Mammary epithelial cell (primary cell): ENCODE measurements at places on chromosomes 1 and 21.

DNA sequence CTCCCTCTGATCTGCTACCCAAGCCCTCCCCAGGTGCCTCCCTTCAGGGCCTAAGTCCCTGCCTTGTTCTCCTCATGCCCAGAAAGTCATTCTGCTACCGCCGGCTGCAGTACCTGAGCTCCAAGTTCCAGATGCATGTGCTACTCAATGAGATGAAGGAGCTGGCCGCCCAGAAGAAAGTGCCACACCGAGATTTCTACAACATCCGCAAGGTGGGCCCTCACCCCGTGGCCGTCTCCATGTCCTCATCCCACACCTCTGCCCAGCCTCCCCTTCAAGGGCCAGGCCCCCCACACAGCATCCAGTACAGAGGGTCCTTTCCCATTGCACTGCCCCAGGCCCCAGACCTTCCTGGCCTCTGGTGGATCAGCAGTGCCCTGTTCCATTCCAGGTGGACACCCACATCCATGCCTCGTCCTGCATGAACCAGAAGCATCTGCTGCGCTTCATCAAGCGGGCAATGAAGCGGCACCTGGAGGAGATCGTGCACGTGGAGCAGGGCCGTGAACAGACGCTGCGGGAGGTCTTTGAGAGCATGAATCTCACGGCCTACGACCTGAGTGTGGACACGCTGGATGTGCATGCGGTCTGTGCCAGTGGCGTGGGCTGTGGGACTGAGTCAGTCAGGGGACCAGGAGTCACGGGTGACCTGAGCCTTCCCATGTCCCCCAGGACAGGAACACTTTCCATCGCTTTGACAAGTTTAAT, 8.2 kb downstream of the AMPD2 start:
- no peak for DNase-seq

- DNase-seq = no peak
Measured at GRCh38 chr1:214364386-214364785, 83.4 kb downstream of the SMYD2 start.

- DNase-seq = no peak
Measured at GRCh38 chr21:35504951-35505466, 455.9 kb upstream of the RUNX1 start.

DNA sequence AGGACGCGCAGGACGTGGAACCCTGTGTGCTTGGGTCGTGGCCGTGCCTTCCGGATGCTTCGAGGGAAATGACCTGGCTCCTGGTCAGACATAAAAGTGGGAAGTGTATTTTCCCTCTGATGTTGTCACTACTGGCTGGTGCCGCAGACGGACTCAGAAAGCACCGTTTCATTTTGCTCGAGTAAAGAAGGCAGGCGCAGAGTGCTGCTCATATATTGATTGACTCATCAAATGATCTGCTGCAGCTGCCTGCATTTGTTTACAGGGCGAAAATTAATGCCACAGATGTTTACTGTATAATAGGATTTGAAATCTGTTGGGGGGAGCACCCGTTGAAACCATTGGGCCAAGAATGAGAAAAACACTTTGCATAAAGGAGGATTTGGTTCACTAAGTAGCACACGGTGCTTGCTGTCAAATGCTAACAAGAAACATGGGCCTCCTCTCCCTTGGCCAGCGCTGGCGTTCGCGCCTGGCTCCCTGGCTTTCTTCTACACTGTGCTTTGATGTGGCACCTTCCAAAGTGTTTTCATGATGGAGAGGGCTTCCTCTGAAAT, 365.5 kb downstream of the CAMTA1 start:
- DNase-seq = no peak

- DNase-seq = no peak
Measured at GRCh38 chr1:173423291-173423690, 53.8 kb upstream of the PRDX6 start.

DNA sequence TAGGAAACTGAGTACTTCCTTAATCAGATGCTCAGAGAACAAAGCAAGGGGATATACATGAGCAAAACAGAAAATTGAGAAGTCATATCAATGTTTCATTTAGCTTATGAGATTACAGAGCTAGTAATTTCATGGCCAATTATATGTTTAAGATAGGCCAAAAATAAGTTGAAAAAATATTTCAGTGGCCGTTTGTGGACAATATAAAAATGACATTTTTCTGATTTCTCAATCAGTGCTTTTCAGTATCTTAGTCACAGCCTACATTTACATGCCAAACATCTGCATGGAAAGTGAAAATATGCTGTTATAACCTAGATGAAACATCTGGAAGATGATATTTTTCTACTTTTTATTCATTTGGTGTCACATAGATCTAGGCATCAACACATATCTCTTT, 192.5 kb downstream of the HLX start:
- DNase-seq = no peak

DNA sequence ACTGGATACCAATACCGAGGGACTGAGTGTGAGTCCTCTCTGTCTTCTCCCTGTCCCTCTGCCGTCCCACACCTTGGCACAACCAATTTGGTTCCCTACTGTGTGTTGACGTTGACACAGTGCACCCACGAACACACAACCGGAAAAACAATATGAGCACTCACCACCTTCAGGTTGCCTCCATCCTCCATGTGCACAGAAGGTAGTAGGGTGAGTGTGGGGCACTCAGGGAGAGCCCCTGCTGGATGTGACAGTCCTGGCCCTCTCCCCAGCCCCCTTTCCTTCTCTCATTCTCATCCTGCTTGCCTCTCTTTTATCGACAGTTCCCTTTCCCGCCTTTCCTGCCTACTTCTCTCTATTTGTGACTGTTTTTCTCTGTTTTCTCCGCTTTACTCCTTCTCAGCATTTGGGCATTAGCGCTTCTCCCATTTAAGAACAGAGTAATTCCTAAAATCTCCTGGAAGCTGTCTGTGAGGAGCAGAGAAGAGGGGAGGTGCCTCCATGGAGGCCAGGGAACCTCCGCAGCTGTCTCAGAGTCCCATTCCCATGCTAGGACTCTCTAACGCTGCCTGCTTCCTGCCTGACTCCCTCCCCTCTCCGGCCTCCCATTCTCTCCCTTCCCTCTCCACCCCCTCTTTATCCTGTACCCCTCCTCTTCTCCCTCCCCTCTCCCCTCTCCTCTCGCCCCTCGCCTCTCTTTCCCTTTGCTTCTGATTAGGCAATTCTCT, 16.4 kb downstream of the CADM3 start:
- no peak for DNase-seq

GRCh38 chr21:28916150-28916893, 76.4 kb downstream of the LTN1 start:
- no peak for DNase-seq

DNA sequence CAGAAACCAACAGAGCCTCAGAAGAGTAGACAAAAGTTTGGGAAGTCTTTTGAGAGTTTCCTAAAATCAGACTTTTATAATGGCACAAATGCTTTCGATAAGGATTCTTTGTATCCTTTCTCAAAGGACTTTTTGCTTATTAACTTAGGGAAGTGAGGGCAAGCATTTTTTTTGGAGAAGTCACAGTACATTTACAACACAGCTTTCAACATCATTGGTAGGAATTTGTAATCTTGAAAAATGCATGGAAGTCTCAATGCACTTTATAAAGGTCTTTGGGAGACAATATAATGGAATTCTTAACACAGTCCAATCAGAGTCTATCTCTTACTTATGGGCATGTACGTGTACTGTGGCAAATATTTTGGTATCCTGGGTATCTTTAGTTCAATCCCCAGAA, 325.8 kb upstream of the NR5A2 start:
- DNase-seq = no peak

DNA sequence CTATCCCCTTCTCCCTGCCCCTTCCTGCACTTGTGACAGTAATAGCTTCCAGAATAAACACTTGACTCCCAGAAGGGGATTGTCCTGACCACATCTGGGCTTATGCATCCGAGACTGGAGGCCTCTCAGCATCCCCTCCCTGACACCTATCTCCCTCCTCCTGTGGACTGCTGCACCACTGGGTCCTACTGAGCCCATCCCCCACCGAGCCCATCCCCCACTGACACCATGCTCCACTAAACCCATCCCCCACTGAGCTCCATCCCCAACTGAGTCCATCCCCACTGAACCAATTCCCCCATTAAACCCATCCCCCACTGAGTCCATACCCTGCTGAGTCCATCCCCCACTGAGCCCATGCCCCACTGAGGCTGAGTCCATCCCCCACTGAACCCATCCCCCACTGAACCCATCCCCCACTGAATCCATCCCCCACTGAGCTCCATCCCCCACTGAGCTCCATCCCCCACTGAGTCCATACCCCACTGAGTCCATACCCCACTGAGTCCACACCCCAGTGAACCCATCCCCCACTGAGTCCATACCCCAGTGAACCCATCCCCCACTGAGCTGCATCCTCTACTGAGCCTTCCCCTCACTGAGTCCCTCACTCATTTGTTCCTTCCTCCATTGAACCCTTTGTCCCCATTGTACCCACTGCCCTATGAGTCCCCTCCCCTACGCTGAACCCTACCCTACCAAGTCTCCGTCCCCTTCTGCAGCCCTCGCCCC, 5.6 kb downstream of the PDZK1IP1 start:
- no peak for DNase-seq

DNA sequence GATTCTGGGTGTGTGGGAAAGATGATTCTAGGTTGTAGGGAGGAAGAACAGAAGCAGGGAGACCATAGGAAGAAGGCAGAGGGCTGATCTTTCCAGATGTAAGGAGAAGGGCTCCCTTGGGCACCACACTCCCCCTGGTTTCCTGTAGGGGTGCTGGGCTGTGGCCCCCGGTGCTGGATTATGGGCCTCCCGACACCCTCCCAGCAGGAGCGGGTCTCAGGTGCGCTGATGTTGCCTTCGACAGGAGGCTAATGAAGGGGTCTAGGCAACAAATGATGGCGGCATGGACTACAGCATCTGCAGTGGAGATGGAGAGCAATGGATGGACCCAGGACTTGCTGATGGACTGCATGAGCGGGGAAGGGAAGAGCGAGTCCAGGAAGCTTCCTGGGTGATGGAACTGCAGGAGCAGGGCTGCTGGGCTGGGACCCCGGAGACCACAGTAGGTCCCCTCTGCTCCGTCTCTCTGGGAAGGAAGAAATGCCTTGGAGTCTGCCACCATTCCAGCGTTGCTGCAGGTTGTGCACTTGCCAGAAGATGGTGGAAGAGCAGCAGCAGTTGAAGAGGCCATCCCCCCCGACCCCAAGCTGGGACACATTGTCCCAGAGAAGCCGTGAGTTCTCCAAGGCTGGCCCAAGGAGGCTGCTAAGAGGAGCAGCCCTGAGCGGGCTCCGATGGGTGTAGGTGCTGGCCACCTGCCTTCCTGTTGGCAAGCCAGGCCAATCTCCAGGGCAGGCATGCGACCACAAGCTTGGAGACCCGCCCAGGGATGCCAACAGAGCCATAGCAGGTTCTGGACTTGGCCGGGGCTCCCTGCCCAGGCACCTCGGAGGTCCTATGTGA, 95.4 kb upstream of the VAMP3 start:
- DNase-seq = no peak

GRCh38 chr21:28375708-28376385, 616.8 kb downstream of the LTN1 start:
- no peak for DNase-seq

GRCh38 chr1:100510451-100510850, 27.5 kb upstream of the GPR88 start:
- no peak for DNase-seq

GRCh38 chr1:162906485-162906884, 45.5 kb upstream of the CCDC190 start:
- DNase-seq = peak; percentile 76
